ENCODE measurements at places on chromosomes 1 and 21.

- DNase-seq = peak; percentile 34
These were observed 95.9 kb downstream of the KCNJ15 start for GRCh38 chr21:38352536-38353219.

DNA sequence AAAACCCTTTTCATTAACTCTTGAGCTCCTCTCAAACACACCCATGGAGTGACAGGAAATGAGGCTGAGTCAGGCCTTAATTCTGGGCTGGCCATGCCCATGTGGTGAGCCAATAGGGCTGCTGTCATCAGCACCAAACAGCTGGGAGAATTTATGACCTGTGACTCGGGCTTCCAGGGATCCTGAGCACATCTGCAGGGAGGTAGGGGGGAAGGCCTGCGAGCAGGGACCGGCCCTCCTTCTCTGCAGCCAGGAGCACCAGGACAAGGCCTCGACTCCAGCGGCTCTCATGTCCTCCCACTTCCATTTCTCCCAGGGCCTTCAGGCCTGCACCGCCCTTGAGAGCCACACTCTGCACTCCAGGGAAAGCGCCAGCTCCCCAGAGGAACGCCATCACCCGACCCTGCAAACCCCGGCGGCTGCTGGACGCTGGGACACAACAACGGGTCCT lies 14.6 kb downstream of the RIPK4 start:
- DNase-seq = no peak

GRCh38 chr1:85174503-85174902 lies 26.3 kb downstream of the SYDE2 start:
- no peak for DNase-seq

- no peak for DNase-seq
These were observed 364.5 kb upstream of the CAMK1G start for GRCh38 chr1:209218981-209219380.

DNA sequence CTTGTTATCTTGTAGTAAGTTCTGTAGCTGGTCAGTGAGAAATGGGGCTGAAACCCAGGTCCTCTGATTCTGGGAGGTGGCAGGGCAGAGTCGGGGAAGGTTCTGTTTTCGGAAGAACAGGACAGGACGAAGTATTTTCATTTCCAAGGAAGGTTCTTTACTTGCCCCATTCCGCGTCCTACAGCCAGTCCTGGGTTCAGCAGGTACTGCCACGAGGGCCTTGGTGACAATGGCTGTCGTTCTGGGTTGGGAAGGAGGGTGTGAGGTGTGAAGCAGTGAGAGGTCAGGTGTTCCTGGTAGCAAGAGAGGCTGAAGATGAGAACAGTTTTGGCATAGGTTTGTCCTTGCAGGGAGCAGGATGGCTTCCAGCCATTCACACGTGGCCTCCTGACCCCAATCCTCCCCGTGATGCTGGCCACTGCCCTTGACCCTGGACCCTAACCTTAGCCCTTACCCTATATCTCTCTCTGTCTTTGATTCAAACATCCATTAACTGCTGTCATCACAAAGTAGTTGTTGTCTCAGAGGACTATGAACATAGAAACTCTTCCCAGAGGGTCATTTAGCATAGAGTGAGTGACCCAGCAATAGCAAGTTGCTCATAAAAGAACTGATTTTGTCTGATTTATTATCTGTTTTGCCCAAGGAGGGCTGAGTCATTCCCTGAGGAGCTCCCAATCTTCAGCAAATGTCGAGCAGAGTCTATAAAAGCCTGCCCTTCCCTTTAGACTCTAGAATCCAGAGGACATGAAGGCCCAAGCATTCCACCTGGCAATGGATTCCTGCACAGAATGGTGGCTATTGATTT lies 25.0 kb downstream of the VASH2 start:
- no peak for DNase-seq

- no peak for DNase-seq
These were observed 16.0 kb downstream of the LRIG2 start for GRCh38 chr1:113088972-113089371.

DNA sequence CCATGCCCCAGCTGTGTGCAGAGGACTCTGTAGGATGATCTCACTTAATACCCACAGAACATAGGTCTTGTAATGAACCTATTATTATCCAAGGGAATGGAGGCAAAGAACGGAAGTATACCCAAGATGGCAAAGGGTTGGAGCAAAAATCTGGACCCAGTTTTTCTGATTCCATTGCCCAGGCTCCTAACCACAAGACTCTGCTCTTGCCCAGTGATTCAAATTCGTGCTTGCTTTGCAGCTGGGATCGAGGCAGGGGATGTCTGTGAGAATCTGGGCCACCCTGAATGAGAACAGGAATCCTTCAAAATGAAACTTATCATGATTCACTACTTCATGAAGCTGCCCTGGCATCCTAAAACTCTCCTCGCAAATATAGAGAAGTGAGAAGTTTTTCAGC lies 97.5 kb upstream of the KCNJ6 start:
- DNase-seq = no peak

DNA sequence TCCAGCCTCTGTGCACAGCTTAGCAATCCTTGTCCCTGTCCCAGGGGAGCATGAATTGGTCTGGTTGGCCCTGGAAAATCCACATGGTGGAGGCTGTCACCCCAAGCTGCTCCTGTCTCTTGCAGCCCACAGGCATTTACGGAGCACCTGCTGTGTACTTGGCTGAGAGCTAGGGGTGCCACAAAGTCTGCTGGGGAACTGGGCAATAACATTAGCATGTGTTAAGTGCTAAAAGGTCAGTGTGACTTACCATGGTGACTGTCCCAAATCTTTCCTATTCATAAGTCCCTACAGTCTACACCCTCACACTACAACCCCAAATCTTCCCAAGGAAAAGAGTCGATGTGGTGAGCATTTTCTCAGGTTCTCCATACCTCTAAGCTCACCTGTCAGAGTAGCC lies 53.6 kb upstream of the ARTN start:
- no peak for DNase-seq

- no peak for DNase-seq
These were observed 30.4 kb downstream of the VTCN1 start for GRCh38 chr1:117180147-117180967.

- DNase-seq = no peak
These were observed 81.9 kb upstream of the C1orf174 start for GRCh38 chr1:3981746-3982505.

GRCh38 chr1:220828179-220828490 lies 41.4 kb downstream of the MTARC1 start:
- DNase-seq = no peak

DNA sequence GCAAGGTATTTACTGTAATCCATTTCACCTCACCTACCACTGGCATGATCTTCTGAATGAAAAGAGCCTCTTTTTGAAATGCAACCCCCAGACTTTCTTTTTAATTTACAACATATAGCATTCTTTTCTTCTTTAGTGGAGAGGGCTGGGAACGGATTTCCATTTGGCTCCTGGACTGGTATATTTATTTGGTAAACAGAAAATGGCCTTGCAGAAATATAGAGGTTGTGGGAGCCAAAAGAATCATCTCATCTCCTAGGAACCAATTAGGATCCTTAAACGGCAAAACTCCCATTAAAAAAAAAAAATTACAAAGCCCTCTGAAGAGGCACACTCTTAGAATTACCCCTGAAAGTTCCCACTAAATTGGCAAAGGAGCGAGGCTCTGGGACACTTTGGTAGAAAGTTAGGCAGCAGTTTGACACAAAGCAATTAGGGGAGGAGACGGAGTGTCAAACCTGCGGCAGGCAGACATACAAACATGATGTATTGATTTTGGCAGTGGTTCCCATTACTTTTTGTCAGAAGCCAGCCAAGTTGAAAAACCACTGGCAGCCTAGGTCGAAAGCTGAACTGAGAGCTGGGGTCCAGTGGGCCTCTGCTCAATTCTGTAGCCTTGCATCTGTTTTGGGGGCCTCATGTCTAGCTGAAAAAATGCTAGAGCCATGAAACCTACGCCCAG lies 135.1 kb upstream of the MAGI3 start:
- DNase-seq = no peak

- DNase-seq = no peak
These were observed 468.9 kb downstream of the DPYD start for GRCh38 chr1:97451944-97452343.

- no peak for DNase-seq
These were observed 56.4 kb upstream of the FMOD start for GRCh38 chr1:203407296-203407695.

DNA sequence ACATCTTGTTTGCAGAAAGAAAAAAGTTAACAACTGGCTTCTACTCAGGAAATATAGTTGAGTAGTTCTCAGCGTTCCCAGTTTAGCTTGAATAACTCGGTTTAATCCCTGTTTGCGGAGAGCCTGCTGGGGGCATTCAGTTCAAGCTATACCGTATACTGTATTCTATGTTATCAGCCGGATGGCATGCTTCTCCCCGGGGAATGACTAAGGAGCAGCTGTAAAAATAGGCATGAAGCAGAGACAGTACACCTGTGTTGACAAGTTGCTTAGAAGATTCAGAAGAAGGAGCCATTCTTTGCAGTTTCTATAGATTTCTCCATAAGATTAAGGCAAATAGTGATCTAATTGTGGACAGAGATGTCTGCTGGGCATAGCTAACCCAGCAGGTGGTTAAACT lies 267.8 kb upstream of the NCAM2 start:
- DNase-seq = no peak

- no peak for DNase-seq
These were observed 102.7 kb downstream of the TENT5C start for GRCh38 chr1:117708323-117709248.

GRCh38 chr1:193404236-193404635 lies 217.8 kb upstream of the B3GALT2 start:
- no peak for DNase-seq

- no peak for DNase-seq
These were observed 89.7 kb downstream of the IGSF21 start for GRCh38 chr1:18197299-18197698.

DNA sequence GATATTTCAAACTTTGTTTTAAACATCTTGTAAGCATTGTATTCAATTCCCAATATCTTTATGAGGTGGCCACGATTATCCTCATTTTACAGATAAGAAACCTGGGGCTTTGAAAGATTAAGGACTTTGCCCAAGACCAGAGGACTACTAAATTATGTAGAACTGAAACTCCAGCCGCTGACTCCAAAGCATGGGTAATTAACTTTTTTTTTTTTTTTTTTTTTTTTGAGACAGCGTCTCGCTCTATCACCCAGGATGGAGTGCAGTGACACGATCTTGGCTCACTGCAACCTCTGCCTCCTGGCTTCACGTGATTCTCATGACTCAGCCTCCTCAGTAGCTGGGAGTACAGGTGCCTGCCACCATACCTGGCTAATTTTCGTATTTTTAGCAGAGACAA lies 68.7 kb downstream of the ALG14 start:
- DNase-seq = no peak

GRCh38 chr1:174791863-174792262 lies 207.9 kb upstream of the CACYBP start:
- DNase-seq = no peak

DNA sequence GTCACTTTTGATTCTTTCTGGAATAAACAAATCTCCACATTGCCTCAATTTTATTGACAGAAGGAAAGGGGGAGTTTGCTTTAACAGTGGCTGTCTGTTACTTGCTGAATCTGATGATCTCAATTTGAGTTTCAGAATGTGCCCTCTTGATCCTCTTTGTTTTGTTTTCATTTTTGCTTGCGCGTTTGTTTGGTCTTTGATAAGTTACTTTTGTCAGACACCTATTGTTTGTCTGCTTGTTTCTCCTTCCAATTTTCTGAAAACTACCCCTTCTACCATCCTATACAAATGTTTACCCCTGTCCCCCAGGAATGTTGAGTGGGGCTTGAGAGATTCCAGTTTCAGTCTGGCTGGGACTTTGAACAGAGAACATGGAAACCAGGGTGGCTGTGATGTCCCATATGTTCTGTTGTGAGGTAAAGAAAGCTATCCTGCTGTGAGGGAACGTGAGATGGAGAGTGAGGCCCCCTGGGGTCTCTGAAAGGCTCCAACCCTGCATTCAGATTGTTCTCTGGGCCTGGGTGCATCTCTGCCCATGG lies 11.8 kb upstream of the XCL2 start:
- DNase-seq = no peak

- no peak for DNase-seq
These were observed 29.4 kb upstream of the EPS8L3 start for GRCh38 chr1:109793089-109793485.

DNA sequence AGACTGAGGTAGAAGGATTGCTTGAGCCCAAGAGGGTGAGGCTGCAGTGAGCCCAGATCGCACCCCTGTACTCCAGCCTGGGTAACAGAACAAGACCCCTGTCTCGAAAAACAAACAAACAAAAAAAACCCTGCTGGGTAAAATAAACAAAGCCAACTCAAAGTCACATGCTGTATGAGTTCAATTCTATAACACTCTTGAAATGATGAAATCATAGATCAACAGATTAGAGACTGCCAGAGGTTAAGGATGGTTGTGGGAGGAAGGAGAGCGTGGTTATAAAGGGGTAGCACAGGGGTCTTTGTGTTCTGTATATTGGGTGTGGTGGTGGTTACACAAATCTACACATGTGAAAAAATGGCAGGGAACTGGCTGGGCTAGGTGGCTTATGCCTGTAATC lies 62.5 kb downstream of the TAS1R2 start:
- no peak for DNase-seq

DNA sequence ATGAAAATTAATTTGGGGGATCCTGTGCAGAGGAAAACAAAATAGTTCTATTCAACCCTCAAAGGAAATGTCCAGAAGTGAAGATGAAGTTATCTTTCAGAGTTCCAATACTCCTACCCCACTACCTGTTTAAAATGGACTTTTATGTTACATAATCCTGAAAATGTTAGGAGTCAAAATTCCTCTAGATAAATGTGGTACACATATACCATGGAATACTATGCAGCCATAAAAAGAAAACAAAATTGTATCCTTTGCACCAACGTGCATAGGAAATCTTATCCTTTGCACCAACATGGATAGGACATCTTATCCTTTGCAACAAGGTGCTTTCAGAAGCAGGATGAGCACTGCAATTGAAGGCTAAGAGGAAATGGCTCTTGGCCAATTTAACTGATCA lies 245.2 kb downstream of the LTN1 start:
- DNase-seq = no peak

- DNase-seq = no peak
These were observed 685 bp upstream of the DDI2 start for GRCh38 chr1:15616373-15617172.

DNA sequence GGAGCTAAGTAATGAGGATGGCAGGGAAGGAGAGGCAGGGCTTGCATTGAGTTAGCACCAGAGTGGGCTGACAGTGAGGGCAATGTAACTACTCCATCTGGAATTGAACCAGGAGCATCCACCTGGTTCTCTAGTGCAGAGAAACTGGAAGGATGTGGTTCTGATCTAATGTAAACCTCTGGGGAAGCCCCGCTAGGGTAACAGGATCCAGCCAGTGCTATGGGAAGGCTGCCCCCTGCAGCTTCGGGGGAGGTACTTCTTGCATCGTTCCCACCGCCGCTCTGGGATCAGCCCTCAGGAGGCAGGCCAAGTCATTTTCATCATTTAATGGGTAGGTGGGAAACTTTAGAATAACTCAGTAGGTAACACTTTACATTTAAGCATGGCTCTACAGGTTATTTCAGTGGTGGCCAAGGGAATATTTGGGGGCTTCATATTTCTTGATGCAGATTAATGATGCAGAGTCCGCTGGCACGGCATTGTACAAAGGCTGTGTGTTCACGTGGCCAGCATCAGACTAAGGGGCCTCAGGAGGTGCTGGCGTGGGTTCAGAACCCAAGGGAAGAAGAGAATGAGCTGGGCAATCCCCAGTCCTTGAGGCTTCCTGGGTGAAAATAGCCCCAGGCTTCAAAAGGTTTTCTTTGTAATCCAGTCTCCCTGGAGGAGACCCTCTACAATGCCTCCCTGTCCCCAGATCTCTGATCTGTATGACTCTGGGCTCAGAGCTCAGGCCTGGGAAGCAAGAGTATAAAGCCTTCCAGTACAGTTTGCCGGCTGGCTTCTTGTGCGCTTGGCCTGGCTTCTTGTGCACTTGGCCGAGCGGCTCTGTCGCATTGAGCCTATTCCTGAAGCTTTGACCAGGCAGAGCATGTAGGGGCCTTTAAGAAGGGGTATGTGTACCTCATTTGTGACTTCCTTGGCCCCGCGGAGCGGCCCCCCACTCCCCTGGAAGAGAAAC lies 26.4 kb upstream of the KAZN start:
- DNase-seq = no peak
